ENCODE measurements at places on chromosomes 6 and 20.

DNA sequence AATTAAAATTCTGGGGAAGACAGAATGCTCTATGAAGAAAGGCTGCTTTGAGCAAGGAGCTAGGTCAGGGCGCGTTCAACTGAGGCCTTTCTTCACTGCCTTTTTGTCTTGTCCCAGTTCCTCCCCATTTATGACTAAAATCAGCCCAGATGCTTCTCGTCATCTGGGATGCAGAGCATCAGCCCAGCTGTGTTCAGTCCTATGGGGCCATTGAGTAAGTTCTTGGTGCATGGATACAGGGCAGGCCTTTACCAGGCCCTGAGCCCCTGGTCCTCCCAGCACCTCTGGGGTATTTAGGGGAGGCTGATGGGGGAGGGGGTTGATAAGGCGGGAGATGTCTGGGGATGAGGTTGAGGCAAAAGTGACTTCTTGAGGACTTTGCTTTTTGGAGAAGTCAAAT, 55.7 kb downstream of the PTPN1 start:
- no peak for DNase-seq

GRCh38 chr6:112332274-112332673, 14.9 kb upstream of the RFPL4B start:
- DNase-seq = no peak

DNA sequence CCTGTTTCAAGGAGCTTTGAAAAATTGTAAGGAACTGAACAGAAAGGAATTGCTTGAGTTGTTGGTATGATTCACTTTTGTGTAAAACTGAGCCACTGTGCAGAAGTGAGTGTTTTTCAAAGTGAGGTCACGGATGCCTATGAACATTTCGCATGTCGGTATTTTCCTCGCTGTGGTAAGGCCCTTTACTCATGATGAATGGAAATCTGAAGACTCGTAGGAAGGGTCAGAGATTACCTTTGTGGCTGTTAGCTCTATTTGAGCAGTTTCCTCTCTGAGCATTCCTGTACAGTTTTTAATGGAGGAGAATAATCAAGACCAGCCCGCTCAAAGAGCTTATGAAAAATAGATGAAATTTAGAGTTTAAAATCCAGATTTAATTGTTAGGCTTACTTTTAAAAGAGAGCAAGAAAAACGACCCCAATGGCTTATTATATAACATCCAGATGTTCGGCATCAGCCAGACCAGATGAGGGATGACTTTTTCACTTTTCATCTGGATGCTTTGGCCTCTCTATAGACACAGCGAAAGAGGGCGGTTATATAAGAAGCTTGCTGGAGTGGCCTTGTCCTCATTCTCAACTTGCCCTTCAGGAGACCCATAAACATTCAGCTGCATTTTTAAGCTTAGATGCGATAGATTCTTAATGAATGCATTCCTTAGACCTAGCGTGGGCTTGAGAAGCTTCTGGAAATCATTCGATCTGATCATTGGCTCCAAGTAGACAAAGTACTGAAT, 99.5 kb downstream of the CD83 start:
- no peak for DNase-seq

GRCh38 chr20:10523443-10523842, 88.3 kb downstream of the SLX4IP start:
- no peak for DNase-seq

DNA sequence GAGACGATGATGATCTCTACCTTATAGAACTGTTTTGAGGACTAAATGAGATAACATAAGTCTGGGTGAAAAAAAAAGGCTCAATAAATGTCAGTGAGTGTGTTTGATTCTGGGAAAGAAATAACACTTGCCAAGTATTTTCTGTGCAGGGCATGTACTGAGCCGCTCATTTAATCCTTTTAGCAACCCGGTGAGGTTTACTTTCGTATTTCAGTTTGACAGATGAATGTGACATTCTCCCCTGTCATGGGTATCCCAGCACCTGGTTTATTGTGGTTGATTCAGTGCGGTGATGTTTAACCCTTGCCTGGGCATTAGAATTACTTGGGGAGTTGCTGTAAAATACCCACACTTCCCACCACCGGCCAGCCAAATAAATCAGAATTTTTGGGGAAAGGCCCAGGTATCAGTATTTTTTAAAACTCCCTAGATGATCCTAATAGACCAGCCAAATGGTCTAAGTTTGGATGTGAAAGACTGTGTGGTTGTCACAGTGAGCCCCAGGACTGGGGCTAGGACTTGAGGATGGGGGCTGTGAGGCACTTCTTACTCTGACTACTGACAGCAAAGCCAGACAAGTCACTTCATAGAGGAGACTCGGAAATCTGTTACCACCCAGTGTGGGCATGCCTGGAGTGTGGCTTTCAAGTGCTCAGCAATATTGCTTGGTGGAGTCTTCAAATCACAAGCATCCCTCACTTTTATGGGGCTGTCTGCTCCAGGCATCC, 100.2 kb upstream of the KCNG1 start:
- DNase-seq = no peak

GRCh38 chr6:101090281-101090680, 209.2 kb upstream of the ASCC3 start:
- DNase-seq = no peak

DNA sequence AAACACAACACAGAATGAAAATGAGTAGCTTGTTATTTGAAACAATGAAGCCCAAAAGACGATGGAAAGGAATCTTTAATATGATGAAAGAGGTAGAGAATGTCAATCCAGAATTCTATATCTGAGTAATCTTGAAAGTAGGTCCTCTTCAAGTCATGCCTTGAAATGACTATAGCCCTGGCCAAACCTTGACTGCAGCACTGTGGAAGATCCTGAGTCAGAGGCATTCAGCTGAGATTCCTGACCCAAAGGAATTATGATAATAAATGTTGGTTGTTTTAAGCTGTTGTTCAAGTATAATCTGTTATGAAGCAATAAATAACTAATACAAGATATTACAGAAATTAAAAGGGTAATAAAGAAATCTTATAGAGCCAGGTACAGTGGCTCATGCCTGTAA, 64.8 kb downstream of the IBTK start:
- DNase-seq = no peak

DNA sequence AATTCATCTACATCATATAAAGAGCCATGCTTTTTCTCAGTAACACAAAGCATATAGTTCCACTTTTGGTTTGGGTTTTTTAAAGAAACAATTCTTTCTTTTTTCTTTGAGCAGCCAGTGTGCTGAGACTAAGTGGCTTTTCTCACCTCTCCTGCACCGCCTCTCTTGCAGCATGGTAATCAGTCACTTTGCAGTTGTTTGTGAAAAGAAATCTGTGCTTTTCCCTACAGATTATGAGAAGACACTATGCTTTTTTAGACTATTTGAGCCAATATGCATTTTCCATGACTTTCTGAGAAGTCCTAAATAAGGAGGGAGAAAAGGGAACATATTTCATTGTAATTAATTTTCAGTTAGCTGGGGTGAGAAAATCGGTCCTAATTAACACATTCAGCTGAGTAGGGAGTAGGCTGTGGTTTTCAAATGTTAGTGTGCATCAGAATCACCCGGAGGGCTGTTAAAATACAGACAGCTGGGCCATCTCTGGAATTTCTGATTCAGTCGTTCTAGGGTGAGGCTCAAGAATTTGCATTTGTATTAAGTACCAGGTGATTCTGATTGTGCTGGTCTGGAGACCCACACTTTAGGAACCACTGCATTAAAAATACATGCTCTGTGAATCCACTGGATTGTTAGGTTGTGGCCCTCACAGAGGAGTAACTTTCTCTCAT, 155.2 kb downstream of the TINAG start:
- DNase-seq = no peak

DNA sequence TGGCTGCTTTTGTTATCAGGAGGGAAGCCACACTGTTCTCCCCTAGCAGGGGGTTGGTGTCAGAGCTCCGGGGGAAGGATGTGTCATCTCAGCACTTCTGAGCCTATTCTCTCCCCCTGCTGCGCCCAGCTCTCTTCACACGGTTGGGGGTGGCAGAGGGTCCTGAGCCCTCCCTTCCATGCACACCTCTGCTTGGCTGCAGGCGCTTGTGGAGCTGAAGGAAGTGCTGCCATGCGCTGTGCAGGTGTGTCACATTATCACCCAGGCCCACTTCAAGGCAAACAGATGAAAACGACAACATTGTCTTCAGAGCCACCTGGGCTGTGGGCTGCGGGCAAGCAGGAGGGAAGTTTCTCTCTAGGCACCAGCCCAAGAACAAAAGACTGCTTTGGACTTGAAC, 263.4 kb downstream of the BMP7 start:
- no peak for DNase-seq

- no peak for DNase-seq
Measured at GRCh38 chr20:19723051-19723450, 35.0 kb upstream of the RIN2 start.

- no peak for DNase-seq
Measured at GRCh38 chr6:122422614-122423267, 23.3 kb downstream of the HSF2 start.

- DNase-seq = no peak
Measured at GRCh38 chr20:42844751-42845150, 345.0 kb downstream of the PTPRT start.

DNA sequence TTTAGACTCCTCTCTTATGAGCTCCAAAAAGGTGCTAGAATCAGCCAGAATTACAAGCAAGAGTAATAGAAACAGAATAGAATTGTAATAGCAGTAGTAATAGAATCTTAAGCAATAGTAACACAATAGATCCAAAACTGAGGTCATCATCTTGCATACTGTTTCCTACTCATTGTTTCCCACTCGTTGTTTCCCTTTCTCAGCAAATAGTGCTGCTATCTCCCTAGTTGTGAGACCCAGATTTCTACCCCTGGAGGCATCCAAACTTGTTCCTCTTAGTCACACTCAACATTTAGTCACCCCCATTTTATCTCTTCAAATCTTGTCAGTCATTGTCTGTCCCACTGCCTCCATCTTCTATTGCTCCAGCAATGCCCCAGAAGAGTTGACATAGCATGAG, 356.9 kb upstream of the MARCKS start:
- no peak for DNase-seq

- DNase-seq = no peak
Measured at GRCh38 chr6:73857341-73857890, 161.4 kb downstream of the CD109 start.

DNA sequence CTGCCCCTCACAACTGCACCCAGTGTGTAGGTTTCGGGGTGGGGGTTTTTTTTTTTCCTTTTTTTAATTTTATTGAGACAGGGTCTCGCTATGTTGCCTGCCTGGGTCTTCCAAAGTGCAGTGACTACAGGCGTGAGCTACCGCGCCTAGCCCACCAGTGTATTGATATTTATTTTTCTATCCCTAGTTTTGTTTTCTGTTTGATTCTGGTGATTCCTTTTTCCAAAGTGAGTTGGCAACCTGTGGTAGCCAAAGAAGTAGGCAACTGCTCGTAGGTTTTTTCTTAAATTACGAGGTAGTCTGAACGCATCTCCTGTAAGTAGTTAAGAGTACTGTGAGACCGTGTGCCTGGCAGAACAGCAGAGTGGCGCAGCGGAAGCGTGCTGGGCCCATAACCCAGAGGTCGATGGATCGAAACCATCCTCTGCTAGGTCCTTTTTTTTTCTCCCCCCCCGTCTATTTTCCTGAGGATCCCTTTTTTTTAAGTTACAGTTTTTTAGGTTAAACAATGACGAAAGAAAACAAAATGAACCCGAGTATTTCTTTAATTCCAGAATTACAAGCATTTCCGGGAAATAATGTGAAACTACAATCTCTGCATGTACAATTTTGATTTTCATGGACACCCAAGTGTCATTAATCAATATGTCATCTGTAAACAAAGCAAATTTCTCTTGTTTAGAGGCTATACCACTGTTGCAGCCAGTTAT, 78.7 kb upstream of the BTN3A2 start:
- no peak for DNase-seq

- DNase-seq = no peak
Measured at GRCh38 chr20:40628877-40629276, 60.2 kb downstream of the MAFB start.

DNA sequence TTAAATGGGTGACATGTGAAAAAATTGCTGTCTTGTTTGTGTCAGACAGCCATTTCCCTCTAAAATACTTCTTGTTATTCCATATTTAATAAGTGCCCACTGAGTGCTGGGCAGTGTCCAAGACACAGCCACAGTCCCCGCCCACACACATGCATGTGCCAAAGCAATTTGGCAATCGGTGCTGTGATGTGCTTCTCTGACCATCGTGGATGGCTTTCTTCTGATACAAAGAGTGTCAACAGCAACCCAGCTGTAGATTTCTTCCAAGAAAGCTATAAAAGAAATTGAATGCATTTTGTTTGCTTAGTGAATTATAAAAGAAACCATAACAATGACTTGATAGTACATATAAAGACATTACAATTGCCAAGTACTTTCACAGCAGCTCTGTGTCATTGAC, 140.5 kb upstream of the ATXN1 start:
- no peak for DNase-seq

DNA sequence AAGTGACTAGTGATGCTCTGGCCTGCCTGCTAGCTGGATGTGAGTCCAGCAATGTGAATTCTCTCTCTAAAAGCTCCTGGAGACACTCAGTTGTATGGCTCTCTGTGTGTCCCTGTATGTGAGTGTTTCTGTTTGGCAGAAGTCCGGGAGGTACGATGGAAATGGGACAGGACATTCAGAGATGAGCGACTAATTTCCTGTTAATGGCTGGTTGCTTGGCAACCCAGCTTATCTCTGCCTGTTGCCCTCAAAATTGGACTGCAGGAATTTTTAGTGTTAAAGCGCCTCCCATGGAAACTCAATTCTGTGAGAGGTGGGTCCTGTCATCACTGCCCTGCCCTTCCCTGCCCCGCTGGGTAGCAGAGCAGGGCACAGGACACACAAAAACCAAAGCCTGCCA, 136.8 kb upstream of the LRFN2 start:
- no peak for DNase-seq
